ENCODE measurements at places on chromosomes 2 and 18. TPM values are rescaled to one million over a fixed set of nuclear protein-coding genes. Genes with fewer than 3 reads are reported as not detected.

The NPPC gene
- 0.66 TPM for polyA plus RNA-seq

The ADRA2B gene
- 0.48 TPM for polyA plus RNA-seq

The GAREM2 gene
- polyA plus RNA-seq, result 14.9 TPM

The MRPS5 gene
- 36.1 TPM for polyA plus RNA-seq

The NOL4 gene
- polyA plus RNA-seq, result 173 TPM

The RESP18 gene
- polyA plus RNA-seq, result not detected

The DCDC2C gene
- not detected for polyA plus RNA-seq

The SULT1C4 gene
- polyA plus RNA-seq, result 9.2 TPM
